Hematopoietic multipotent progenitor cell treated with erythropoietin and hydrocortisone succinate and interleukin-3 and kit ligand, for 4 days (in vitro differentiated cells): ENCODE measurements at places on chromosomes 16 and 17.
A peak's percentile ranks its signal among the peaks of the same experiment; 100 is the strongest.

GRCh38 chr16:53542283-53542682 lies 39.3 kb upstream of the AKTIP start:
- DNase-seq: no peak

DNA sequence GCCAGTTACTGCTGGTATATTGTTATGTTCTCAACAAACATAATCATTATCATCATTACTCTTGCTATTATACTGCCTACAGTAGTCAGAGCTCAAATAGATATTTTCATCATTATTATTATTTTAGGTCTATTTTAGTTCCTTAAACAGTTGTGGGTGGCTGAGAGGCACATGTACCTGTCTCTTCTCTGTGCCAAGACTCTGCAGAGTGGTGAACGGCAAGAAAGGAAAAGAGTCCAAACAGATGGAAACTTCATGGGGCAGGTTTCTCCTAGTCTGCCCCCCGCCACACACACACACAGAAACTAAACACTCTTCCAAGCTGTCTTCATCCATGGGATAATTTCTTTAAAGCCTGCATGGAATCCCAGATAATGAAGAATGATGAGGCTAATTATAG lies 77.7 kb upstream of the CLEC3A start:
- DNase-seq: no peak

DNA sequence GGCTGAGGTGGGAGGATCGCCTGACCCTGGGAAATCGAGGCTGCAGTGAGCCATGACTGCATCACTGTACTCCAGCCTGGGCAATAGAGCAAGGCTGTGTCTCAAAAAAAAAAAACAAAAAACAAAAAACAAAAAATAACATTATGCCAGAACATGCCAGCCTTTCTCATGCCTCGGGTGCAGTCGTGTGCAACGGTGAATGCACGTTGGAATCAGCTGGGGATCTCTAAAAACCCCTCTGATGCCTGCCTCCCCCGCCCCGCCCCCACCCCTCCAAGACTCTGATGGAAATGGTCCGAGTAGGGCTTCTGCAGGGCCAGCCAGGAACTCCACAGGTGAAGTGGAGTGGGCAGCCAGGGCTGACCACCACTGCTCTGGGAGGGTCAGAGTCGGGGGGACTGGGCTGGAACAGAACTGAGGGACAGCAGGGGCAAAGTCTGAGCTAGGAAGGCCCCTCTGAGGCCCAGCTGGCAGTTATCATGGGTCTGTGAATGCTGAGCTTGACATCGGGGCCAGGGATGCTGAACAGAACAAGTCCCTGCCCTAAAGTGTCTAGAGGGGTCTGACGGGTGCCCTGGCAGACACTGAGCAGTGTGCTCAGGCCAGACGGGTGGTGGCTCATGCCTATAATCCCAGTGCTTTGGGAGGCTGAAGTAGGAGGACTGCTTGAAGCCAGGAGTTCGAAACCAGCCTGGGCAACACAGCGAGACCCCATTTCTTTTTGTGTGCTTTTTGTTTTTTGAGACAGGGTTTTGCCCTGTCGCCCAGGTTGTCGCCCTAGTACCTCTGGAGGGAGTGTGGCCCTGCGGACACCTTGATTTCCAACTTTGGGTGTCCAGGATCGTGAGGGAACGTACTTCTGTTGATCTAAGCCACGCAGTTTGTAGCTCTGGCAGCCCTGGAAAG lies 193.4 kb upstream of the GSE1 start:
- DNase-seq: no peak

DNA sequence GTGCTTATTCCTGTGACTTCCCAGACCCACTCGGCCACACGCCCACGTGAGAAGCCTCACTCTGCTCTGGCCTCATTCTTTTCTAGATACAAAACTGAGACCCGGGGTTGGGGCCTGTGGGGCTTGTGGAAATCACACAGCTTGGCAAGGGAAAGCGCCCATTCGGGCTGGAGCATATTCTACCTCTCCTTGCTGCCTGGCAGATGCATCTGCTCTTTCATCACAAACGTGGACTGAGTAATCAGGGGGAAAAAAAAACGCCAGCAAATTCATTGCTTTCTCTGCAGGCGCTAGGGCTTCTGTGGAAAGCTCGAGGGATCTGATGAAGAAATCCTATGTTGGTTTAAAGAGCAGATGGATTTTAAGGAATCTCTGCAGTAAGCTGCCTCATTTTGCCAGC lies 44.4 kb downstream of the DNAH9 start:
- no peak for DNase-seq

DNA sequence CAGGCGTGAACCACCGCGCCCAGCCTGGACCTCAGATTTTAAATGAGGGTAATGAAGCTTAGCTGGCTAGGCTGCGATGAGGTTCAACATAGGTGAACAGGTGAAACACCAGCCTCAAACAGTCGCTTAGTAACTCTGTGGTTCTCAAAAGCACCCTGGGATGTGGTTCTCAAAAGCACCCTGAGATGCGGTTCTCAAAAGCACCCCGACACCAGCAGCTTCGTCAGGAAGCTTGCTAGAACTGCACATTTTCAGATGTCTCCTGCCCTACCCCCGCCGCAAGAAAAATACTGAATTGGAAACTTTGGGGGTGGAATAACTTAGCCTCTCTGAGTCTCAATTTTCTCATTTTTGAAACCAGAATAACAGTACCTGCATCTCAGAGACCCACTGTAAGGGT lies 86.7 kb upstream of the XYLT1 start:
- no peak for DNase-seq

DNA sequence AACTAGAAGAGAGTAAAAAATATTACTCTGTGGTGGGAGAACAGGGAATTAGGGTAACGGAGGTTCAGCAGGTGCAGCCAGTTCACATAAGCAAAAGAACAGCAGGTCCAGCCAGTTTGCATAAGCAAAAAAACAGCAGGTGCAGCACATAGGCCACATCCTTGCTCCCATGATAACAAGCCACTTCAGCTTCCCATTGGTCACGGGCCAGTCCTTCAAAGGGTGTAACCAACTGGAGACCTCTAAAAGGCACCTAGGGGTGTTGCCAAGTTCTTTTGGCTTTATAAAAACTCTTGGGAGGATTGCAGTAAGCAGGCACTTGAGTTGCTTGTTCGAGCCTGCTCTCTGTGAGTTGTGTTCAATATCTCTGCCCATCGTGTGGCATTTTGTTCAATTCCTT lies 488.1 kb downstream of the XYLT1 start:
- no peak for DNase-seq

GRCh38 chr16:21994856-21995465 lies 6.0 kb downstream of the PDZD9 start:
- peak; percentile 24 for DNase-seq

- DNase-seq: no peak
Observed at GRCh38 chr17:29718446-29719039, 95.8 kb upstream of the CORO6 start.

DNA sequence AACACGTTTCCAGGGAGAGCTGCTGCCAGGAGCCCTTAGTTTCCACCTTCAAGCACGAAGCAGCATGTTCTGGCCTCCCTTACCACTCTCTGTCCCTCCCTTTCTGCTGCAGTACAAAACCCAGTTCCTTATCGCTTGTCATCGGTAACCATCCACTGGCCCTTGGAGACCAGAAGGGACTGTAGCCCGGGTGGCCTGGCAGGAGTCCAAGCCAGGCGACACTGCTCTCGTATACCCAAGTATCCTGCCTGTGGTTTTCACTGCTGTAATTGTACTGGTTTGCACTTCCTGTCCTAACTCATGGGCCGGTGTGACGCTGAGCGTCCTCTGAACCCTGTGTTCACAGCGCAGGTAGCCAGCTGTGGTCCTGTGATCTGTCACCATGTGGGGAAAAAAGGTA lies 81.1 kb downstream of the MAF start:
- peak; percentile 89 for DNase-seq

DNA sequence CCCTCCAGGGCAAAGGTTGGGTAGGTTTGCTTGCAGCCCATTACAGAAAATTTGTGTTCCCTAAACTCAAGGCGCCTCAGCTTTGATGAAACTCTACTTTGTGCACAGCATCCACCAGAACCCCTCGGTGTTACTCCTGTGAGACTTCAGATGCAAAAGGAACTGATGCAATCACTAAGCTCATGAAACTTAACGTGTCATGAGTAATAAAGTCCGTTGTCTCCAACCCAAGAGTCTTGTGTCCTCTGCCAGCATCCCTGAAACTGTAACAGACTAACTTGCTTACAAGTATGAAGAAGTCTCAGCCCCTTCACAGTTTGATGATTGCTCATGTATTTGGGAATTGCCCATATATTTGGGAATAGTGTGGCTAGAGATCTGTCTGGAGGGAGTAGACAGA lies 74.8 kb upstream of the MARCHF10 start:
- DNase-seq: peak; percentile 42

- DNase-seq: no peak
Observed at GRCh38 chr17:1731194-1731506, 6.6 kb downstream of the WDR81 start.

DNA sequence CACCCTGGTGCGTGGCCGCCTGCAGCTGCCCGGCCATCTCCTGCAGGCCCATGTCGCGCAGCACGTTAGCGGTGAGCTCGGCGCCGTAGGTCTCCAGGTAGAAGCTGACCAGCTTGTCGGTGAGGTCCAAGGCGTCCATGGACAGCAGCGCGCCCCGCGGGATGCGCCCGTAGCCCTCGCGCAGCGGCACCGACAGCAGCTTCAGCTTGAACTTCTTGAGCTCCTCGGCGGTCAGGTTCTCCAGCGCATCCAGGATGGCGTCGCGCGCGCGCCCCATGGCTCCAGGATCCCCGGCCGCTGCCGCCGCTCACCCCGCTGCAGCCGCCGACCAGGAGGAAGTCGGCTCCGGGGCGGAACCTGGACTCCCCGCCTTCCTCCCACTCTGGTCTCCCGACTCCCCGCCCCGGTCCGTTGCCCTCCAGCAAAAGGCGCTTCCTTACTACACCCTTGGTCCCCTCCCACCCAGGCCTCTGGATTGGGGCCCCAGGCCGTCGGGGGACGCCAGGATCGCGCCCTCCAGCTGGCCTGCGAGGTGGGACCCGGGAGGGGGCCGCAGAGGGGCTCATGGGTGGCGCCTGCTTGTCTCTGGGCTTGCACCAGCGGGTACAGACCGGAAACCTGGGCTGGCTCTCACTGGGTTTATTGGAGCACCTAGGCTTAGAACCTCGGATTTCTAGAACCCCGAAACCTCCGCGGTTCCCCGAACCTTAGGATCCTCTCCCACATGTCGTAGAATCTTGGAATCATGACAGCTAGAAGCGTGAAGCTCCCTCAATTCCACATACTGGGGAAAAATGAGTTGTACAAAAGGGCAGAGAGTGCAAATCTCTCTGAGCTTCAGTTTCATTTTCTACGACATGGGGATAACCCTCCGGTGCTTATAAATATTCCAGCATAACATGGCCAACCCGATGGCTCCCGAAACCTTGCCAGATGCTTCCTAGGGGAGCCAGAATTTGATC lies at the start of gene PYCARD:
PYCARD (minus strand) TSS at position 347 of the 962 bp plus-strand sequence; CDS start at position 277, 70 bp downstream.
- DNase-seq: peak; percentile 82

GRCh38 chr16:10039220-10040096 lies 142.8 kb downstream of the GRIN2A start:
- peak; percentile 20 for DNase-seq
